NCI-H69 (cell line): ENCODE measurements at places on chromosomes 12 and 14.
A peak's percentile ranks its signal among the peaks of the same experiment; 100 is the strongest.

DNA sequence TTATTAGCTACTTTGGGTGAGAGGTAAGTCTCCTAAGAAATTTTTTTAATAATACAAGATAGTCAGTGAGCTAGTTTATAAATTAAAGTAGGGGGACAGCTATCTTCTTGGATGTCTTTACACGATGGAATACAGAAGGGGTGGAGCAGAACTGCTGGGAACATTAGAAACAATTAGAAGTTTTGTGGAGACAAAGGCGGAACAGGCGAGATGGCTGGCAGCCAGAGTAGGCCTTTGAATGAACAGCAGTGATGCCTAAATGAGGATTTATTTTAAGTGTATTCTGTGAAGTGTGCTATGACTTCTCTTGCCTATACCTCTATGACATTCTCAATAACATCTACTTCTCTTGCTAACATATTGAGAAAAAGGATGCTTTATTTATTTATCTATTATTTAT, 1345.3 kb upstream of the SEL1L start:
- DNase-seq: peak; percentile 37

DNA sequence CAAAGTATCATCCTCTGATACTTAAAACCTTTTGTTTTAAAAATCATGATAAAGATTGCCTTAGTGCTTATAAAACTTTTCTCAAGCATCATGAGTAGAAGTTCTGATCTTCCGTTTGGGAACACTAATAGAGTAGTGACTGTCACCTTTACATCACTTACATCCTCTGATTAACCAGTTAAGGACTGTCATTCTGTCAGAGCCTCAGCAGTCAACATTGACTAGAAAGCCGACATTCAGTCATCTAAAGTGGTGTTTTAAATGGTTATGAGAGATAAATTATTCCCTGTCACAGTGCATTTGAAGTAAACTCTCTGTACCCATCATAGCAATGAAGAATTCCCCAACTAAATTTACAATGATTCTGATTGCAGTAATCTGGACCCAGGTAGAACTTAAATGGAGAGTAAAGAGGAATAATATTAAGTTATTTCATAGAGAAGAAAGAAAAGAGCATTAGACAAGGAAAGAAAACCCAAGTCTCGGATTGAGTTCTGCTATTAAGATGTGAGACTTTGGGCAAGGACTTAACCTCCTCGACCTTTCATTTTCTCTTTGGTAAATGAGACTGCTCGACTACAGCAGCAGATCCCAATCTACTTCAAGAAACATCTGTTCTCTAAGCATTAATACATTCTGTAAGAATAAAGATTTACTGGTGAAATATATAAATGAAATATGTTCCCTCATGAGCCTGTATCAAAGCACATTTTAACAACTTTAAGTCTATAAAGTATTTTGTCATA, 563.9 kb upstream of the LMO3 start:
- no peak for DNase-seq

DNA sequence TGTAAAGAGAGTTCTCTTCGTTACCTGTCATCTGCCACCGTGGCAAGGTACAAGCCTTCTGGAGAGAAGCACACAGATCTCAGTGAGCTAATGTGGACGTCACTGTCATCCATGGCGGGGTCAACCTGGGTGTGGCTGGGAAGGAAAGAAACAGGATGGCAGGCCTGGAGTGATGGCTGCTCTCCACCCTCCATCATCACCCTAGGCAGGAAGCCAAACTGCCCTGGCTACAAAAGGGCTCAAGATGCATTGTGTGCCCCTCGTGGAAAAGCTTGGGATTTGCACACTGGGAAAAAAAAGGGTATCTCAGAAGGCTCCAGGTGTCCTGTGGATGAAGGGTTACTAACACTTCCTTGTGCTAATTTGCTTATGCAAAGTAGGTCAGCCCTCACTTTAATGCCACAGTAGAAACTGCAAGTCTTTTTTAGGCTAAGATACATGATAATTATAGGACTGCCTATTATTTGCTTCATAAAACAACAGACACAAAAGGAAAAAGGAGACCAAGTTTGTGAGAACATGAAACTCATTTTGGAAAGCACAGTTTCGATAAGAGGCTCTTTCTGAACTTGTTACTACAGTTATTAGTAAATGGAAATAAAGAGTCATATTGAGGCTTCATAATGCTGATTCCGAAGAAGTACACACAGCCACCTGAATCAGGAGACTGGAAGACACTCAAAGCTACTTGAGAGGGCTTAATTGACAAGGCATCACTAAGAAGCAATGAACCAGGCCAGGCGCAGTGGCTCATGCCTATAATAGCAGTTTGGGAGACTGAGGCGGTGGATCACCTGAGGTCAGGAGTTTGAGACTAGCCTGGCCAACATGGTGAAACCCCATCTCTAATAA, 18.9 kb downstream of the RFC5 start:
- peak; percentile 78 for DNase-seq

DNA sequence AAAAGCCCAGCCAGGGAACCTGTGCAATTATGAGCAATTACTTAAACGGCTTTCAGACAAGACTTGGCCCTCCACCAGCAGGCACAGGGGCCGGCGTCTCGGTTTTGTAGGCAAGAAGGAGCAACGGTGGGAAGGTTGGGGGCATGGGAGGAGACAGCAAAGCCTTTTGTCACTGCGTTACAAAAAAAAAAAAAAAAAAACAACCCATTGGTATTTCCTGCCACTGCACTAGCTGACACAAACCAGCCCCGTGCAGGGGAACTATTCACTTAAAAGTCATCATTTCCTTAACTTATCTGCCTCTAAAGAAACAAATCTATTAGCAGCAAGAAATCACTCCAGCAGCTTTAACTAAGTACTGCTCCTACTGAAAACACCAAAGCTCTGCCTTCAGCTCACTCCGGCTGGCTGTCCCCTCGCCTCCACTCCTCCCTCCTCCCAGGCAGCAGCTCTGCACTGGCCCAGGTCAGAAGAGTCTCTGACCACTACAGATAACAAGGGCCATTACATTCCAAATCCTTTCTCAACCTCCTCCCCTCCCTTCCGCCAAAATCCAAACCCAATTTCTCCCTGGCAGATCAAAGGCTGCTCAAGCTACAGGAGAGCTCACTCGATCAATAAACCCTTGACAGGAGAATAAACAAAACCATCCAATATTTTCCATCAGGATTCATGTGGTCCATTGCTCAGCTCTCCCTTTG, 105.2 kb upstream of the CDKN3 start:
- DNase-seq: peak; percentile 99

DNA sequence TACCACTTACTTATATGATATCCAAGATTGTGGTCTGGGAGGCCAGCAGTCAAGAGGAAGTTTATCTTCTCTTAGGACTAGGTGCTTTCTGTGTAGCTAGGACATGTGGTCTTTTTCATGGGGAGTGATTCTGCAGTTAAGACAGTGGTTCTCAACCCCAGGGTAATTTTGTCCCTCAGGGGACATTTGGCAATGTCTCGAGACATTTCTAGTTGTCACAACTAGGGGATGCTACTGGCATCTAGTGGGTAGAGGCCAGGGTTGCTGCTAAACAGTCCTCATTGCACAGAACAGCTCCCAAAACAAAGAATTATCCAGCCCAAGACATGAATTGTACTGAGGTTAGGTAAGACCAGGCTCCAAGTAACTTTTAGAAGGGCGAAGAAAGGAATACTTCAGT, 20.0 kb downstream of the AMDHD1 start:
- peak; percentile 71 for DNase-seq

- no peak for DNase-seq
Measured at GRCh38 chr12:73266206-73266605, 994.0 kb downstream of the TRHDE start.

DNA sequence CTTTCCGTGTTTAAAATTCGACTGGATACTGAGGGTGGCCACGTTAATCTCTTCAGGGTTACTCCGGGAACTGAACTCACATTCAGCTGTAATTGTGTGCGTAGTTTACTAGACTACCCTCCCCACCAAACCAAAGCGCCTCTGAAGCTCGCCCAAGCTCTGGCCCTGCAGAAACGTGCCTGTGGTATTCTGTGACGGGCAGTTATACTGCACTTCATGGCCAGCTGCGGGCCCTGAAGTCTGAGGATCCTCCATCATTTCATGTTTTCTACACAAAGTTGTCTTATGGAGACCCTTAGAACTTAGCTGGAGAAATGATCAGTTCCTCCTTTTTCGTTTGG, 688 bp downstream of the ZNF26 start:
- peak; percentile 44 for DNase-seq

- DNase-seq: no peak
Measured at GRCh38 chr12:118850244-118850825, 131.0 kb upstream of the SRRM4 start.

- no peak for DNase-seq
Measured at GRCh38 chr14:96254687-96255086, 1.3 kb upstream of the BDKRB1 start.

- DNase-seq: no peak
Measured at GRCh38 chr12:53201177-53201541, 5.9 kb downstream of the ITGB7 start.

GRCh38 chr14:44941591-44941990, 20.2 kb downstream of the KLHL28 start:
- DNase-seq: no peak

- no peak for DNase-seq
Measured at GRCh38 chr14:63237791-63238190, 33.5 kb downstream of the RHOJ start.

- no peak for DNase-seq
Measured at GRCh38 chr12:51779876-51780275, 68.6 kb downstream of the FIGNL2 start.

- DNase-seq: no peak
Measured at GRCh38 chr12:120007272-120007671, 18.2 kb downstream of the BICDL1 start.

DNA sequence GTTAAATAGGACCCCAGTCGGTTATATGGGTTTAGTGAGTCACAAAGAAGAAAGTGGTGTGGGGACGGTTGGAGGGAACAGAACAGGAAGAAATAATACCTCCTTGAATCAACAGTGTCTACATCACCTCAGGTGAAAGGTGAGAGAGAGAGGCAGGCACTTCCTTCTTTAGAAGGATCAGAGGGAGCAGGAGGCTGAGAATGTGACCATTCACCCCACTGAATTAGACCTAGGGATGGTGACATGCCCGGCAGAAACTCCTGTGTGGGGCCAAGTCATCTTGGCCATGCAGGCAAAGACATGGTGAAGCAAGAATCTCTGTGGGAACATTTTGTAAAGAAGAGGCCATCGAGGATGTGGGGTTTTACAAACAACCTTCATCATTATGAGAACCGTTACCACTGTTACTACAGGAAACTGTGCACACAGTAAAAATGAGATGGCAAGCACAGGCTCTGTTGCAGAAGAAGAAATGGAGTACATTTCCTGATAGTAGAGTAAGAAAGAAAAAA, 1196.9 kb downstream of the VRK1 start:
- DNase-seq: no peak

DNA sequence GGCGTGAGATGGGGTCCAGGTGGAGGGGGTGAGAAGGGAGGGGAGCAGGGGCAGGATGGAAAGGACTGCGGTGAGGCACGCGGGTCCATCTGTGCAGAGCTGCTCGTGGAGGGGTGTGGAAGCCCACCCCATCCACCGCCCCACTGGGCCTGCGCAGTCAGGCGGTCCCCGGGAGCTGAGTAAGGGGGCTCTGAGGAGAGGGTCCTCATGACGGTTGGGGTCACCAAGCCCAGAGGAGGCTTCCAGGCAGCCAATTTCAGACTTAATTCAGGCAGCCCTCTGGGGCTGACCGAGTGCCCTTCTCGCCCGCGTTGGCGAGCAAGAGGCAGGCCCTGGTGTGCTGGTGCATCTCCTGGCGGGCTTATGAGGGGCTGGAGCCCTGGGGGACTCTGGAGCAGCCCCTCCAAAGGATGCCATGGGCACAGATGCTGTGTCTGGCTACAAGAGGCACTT, 115.5 kb downstream of the KIF26A start:
- no peak for DNase-seq

- DNase-seq: no peak
Measured at GRCh38 chr12:121582583-121583333, 1.9 kb upstream of the KDM2B start.

GRCh38 chr14:100899884-100900771, 3.4 kb downstream of the RTL1 start:
- peak; percentile 79 for DNase-seq

DNA sequence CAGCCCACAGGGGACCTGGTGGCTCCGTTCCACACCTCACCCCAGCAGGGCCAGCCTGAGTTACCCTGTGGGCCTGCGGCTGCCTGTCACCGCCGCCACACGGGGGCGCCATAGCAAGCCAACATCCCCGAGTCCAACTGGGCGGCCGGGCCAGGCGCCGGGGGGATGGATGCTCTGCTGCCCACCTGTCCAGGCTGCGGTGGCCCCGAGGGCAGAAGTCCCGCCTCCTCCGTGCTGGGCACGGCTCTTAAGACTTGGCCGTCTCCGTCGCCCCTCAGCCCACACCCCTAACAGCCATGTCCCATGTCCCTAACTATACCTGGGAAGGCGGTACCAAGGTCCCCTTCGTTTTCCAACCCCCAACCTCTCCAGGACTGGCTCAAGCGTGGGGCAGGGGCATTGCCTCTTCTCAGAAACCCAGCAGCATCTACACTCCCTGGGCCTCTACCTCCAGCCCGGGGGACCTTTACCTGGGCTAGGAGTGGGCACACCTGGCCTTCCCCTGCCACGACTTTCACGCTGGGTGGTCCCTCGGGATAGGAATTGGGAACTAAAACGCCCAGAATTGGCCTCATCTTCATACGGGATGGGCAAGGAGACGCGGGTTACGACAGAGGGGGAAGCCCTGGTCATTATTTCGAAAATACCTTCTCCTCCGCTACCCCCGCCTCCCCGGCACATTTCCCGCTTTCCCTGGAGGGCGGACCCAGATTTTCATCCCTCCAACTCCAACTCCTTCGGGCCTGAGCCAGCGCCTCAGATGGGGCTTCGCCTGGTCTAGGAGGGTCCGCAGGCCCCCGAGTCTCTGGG, 1.1 kb upstream of the CYP46A1 start:
- peak; percentile 88 for DNase-seq

- DNase-seq: peak; percentile 55
Measured at GRCh38 chr12:22709292-22709691, 84.3 kb downstream of the ETNK1 start.

DNA sequence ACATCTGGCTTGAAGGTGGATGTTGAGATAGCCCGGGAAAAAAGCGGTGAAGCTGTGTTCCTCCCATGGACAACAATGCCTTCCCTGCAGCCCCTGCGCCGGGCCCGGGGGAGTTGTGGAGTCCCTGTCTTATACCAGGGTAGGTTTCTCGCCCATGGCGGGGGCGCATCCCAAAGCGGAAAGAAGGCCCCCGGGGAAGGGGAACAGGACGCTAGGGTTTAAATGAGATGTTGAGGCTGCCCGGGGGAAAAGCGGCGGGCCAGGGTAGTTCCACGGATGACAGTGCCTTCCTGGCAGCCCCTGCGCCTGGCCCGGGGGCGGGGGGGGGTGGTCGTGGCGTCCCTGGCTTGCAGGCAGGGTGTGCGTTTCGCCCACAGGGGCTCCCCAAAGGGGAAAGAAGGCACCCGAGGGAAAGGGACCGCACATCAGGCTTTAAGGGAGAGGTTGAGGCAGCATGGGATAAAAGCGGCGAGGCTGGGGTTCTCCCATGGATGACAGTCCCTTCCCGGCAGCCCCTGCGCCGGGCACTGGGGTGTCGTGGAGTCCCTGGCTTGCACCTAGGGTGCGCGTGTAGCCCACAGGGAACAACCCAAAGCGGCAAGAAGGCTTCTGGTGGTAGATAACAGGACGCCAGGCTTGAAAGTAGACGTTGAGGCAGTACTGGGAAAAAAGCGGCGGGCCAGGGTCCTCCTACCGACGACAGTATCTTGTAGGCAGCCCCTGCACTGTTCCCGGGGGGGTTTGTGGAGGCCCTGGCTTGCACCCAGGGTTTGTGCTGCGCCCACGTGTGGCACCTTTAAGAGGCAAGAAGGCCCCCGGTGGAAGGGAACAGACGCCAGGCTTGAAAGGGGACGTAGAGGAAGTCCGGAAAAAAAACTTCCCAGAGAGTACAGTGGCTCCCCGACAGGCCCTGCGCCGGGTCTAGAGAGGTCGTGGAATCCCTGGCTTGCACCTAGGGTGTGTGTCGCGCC, 160.8 kb upstream of the ALG10B start:
- no peak for DNase-seq

- no peak for DNase-seq
Measured at GRCh38 chr14:102975662-102976061, 53.2 kb downstream of the AMN start.
